ENCODE measurements at places on chromosomes 16 and 17.

DNA sequence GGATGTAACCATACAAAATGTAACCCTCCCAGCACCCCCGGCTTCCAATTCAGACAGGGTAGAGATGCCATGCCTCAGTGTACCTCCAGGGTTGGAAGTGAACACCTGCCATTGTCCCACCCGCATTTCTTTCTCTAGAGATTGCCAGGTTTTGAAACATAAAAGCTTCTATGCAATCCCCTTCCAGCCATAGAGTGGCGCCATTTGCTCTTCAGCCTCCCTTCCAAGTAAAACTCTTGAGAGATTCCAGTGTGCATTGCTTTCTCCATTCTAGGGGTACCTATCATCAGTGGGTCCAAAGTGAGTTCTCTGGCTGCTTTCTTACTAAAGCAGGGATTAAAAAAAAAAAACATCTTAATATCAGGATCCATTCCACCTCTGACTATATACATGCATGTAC is 133.1 kb upstream of the RPL38 start:
- no peak for DNase-seq

GRCh38 chr17:67260170-67260987 is 15.4 kb upstream of the HELZ start:
- DNase-seq, result no peak

DNA sequence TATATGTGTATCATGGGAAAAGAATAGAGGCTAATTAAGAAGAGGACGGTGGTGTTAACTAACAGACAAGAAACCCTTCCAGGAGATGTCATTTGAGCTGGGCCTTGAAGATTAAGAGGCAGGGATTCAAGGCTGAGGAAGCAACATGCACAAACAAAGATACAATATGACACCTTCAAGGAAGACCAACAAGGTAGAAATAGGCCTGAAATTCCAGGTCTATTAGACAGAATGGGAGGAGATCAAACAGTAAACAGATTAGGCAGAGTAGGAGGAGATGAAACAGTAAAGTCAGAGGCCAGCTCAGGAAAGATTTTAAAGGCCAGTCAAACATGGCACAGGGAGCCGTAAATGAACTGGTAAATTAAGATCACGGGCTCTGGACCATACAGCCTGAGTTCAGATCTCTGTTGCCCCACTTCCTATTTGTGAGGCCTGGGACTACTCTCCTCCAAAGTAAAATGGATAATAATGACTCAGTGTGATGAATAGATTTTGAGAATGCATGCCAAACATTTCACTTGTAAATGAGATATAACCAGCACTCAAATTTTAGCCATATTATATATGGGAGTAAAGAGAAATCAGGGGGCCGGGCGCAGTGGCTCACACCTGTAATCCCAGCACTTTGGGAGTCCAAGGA is 38.9 kb downstream of the USP31 start:
- DNase-seq, result no peak

DNA sequence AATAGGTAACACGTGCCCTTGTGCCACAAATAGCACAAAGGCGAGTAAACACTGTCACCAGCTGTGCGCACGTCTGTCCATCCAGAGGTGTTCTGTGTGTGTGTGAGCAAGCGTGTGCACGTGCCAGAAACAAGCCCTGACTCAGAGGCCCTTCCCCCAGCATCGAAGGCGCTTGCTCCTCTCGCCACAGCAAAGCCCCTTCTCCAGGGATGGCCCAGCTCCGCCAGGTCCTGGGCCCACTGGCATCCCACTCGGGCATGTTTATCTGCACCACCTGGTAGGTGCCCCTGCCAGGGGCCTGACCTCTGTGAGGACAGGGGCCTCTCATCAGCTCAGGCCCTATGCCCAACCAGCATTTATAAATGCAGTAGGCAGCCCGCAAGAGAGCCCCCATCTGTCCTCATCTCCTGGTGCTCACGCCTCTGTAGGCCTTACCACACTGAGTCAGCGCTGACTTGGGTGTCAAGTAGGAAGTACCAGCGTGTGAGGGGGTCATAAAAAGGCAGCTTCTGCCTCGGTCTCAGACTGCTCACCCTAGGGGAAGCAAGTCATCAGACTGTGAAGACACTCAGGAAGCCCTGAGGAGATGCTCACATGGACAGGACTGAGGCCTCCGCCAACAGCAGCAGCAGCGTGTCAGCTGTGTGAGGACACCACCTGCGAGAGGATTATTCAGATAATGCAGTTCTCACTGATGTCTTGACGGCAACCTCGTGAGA is 10.8 kb downstream of the TMEM235 start:
- DNase-seq, result peak; percentile 46

- DNase-seq, result no peak
Observed at GRCh38 chr17:3448059-3448665, 14.5 kb upstream of the OR1E2 start.

DNA sequence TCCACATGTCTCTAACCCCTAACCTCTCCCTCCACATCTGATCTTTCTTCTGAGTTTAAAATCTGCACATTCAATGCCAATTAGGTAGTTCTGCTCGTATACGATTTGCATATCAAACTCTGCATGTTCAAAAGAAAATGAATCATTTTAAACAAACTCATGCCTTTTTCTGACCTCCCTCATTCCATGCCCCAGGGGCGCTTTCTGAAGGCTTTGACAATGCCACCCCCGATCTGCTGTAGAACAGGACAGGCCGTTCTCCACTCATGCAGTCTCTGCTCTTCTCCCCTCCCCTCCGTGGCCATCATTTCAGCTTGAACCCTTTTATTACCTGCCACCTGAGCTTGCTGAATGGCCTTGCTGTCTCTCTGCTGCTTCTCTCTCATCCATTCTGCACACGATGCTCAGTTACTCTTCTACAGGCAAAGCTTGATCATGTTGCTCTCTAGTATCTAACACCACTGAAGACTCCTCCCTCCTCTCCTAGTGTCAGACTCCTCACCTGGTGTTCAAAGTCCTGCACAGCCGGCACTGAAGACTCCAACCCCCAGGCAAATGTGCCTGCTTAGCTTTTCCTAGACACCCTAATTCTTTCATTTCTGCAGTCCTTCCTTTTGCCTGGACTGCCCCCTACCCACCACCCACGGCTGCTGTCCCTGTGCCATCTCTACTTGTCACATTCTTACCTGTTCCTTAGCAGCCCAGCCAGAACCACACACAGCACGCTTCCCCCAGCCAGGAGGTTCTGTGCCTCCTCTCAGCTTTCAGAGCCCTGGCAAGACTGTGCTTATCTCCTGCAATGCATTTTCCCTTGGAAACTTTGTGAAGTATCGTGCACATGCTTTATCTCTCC is 6.2 kb downstream of the TMEM238L start:
- DNase-seq, result no peak

GRCh38 chr16:554640-555365 is 5.4 kb upstream of the PRR35 start:
- no peak for DNase-seq

DNA sequence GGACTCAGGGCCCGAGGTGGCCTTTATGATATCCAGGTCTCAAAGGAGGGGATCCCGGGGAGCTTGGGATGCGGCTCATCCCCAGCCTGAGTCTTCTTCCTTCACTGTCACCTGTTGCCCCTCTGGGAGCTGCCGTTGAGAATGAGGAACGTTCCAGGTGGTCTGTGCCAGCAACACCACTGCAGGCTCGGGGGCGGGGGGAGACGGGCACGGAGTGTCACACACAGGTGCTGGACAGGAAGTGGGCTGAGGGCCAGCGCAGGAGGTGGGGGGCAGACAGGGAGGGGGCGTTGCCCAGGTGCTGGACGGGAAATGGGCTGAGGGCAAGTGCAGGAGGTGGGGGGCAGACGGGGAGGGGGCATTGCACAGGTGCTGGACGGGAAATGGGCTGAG is 28.2 kb downstream of the METRNL start:
- no peak for DNase-seq

DNA sequence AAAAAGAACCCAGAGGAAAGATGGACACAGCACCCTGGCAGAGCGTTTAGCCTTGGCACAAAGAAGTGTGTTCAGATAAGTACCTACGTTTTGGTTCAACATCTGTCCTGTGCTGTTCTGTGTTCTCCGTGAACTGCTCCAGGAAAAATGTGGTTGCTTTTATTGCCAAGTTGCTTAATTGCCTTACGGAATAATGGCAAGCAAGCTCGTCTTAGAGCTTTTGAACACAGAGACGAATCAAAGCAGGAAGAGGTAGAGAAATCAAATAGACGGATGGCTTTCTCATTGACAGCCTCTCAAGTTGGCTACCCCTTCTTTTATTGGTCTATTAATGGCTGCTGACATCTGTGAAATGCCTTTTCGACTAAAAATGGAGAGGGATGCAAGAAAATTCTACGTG is 911.1 kb upstream of the EEF2KMT start:
- no peak for DNase-seq

DNA sequence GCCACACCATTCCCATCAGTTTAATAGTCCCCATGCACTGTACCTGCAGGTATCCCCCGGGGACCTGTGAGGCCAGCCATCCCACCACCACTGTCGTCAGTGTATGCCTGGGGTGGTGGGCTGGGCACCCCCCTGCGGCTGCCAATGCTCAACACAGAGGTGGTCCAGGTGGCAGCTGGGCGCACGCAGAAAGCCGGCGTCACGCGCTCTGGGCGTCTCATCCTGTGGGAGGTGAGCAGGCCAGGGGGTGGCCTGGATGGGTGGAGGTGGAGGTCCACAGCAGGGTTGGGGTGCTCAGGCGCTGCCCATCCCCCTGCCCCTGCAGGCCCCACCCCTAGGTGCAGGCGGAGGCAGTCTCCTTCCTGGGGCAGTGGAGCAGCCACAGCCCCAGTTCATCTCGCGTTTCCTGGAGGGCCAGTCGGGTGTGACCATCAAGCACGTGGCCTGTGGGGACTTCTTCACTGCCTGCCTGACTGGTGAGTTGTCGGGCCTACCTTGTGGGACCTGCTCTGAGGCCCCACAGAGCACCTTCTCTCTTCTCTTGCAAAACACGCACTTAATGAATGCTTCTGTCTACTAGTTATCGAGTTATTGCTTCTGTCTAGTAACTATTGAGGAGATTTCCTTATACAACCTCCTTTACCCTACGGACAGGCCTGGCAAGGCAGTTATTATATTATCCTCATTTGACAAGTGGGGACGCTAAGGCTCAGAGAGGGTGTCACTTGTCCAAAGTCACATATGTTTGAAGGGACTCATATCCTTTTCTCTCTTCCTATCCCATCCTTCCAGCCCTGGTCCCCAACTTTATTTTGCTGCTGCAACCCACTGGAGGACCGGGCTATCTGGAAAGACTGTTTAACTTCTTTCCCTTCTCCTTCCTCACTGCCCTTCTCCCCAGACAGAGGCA is 5.8 kb upstream of the TRAF4 start:
- DNase-seq, result no peak

- DNase-seq, result no peak
Observed at GRCh38 chr16:31486045-31486444, 3.1 kb downstream of the SLC5A2 start.

DNA sequence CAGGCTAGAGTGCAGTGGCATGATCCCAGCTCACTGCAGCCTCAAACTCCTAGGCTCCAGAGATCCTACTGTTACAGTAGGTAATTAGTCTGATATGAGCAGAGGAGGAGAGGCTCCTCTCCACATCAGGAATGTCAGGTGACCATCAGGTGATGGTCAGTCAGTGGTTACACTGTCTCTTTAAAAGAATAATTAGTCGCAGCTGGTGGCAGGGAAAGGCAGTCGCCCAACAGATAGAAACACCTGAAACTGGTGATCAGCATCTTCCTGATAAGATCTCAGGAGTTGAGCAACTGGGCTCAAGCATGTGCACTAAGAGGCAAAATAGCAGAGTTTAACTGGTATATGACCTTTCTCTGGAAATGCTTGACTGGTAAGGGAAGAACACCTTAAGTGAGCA is 21.5 kb upstream of the ABCA5 start:
- no peak for DNase-seq

GRCh38 chr17:33082529-33083173 is 91.0 kb downstream of the SPACA3 start:
- DNase-seq, result no peak

GRCh38 chr16:28845293-28845692 is 855 bp downstream of the TUFM start:
- DNase-seq, result no peak

DNA sequence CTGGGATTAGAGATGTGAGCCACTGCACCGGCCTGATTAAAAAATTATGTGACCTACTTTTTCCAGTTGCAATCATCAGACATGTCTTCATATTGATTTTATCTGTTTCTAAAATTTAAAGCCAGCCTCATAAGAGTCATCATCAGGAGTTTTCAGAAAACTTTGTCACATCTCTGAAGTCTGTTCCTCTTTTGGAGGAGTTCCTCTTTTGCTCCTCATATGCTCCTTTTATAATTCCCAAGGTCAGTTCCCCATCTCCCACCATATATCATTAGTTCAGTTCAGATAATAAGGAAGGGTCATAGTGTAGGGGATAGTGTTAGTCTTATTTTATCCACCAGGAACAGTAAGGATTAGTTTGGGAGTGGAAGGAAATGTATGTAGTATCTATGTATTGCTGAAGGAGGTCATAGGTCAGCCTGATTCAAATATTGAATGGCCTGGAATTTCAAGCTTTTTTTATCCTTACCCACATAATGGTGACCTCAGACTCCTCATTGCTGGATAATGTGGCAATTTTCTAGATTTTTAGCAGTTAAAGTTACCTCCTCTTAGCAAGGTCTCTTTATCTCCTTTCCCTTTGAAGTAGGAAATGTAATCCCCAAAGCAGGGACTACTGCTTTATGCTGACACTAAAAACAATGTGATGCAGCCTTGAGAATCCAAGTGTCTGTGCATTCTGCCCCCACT is 13.8 kb upstream of the DUSP14 start:
- no peak for DNase-seq

DNA sequence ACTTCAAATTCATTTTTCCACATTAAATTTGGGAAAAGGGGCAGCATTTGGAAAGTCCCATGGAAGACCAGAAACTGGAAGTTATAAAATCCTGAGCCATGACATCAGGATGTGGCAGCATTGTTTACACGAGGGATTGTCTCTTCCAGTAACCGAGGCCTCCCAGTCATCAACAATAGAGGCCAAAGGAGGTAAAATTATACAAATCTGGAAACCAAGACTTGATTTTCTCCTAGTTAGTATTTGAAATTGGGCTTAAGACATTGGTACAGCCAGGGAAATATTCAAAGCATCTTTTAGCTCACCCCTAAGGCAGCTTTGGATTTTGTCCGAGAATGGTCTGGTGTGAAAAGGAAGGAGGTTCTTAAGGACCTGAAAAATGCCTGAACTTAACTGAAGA is 251.6 kb upstream of the FOXF1 start:
- no peak for DNase-seq

DNA sequence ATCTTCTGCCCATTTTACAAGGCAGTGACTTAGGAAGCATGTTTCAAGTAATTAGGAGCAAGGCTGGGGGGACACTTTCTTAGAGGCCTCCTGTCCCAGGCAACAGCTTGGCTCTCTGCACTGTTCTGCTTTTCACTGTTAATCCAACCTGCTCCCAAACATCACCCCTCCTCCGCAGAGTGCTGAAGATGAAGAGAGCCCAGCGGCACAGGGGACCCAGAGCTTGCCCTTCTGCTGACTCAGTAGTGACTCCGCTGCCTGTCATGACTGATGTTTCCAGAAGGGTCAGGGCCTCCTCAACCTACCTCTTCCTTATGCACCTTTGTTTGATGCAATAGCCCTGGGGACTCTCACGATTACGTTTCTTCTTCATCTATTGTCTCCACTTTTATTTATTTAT is 38.9 kb upstream of the NDRG4 start:
- no peak for DNase-seq
